ENCODE measurements at places on chromosomes 3 and 15.

DNA sequence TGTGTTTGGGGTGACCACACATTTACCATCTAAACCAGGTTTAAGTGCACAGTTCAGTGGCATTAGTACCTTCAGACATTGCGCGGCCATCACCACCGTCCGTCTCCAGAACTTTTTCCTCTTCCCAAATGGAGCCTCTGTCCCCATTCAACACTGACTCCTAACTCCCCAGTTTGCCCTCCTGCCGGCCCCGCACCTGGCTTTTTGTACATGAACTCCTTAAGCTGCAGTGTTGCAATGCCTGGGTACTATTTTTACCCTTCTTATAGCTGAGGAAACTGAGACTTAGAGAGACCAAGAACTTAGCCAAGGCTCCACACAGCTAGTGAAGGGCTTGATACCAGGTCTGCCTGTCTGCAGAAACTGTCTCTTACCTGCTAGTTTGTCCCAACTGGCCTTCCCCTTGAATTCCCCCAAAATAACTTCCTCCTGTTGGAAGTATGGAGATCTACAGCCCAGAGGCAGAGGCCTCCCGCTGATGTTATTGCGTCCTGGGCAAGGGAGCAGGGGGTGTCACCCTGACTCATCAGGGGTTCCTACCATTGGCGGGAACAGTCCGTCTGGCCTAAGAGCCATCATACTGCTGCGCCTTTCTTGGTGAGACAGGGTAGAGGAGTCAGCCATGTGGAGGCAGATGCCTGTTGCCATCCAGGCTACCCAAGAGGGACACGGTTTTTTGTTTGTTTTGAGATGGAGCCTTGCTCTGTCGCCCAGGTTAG is 65.6 kb downstream of the GRIP2 start:
- DNase-seq, result no peak

DNA sequence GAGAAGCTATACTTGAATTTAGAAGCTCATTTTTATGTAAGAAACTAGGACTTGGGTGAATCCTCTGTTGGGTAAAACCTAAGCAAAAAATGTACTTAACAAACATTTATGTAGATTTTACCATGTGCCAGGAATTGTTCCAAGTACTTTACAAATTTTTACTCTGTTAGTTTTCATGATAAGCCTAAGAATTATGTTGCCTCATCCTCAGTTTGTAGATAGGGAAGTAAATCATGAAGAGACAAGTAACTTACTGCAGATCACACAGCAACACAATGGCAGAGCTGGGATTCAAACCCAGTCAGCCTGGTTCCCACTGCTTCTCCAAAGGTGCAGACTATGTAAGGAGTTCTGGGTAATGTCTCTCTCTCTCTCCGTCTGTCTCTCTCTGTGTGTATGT is 169.9 kb downstream of the DIPK2A start:
- DNase-seq, result no peak

GRCh38 chr3:127566833-127567232 is 23.7 kb downstream of the TPRA1 start:
- no peak for DNase-seq

GRCh38 chr3:52831500-52832301 is 1.2 kb upstream of the ITIH4 start:
- DNase-seq, result no peak

DNA sequence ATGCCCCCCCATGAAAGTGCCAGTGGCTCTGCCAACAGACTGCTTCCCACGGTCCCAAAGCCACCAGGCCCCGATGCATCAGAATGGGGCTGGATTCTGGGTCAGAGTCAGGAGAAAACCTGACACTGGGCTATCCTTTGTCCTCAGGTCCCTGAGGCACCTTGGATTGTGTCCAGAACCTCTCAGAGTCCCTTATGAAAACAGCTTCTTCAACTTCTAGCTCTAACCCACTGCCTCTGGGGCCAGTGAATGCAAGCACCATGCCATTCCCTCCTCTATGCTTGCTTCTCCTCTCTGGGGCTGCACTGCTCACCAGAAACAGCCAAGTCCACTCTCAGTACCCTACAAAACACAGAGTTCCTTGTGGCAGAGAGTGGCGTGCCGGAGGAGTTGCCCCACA is 9.9 kb downstream of the CRABP1 start:
- no peak for DNase-seq

- DNase-seq, result no peak
Measured at GRCh38 chr3:29281094-29281343, 148 bp downstream of the RBMS3 start.

GRCh38 chr3:60055765-60056164 is 1005.9 kb upstream of the CFAP20DC start:
- no peak for DNase-seq

GRCh38 chr3:129238945-129239705 is 10.3 kb upstream of the COPG1 start:
- no peak for DNase-seq

- no peak for DNase-seq
Measured at GRCh38 chr3:46675426-46675825, 18.1 kb downstream of the ALS2CL start.

DNA sequence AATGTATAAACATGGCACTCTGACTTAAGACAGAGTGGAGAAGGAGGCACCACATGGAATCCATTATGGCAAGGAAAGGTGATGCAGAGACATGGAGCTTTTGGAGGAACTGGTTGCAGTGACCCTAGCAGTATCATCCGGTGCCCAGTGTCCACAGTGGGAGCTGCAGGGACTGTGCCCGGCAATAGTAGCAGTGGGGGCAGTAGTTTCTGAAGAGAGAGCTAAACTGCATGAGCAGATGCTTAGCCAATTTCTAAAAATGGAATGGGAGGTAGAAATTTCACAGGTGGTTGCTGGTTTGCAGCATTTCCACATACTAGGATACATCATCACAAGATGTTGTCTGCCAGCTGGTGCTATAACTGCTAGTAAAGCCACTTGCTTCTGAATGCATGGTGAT is 7.8 kb upstream of the TM2D3 start:
- DNase-seq, result no peak

DNA sequence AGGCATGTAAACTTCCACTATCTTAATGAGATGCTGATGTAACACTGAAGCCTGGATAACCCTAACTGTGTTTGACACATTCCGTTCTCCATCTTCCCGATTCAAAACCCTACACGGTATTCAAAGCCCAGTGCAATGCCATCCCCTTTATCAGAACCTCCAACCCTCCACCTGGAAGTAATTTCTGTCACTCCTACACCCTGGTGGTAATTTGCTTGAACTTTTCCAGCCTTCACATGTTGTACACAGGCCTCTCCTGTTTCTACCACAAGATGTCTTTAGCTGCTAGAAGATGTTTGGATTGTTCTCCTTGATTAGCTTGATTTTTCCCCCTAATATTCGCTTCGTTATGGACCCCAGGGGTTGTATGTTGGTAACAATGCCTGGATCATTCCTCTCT is 208.9 kb downstream of the CHST2 start:
- DNase-seq, result no peak

DNA sequence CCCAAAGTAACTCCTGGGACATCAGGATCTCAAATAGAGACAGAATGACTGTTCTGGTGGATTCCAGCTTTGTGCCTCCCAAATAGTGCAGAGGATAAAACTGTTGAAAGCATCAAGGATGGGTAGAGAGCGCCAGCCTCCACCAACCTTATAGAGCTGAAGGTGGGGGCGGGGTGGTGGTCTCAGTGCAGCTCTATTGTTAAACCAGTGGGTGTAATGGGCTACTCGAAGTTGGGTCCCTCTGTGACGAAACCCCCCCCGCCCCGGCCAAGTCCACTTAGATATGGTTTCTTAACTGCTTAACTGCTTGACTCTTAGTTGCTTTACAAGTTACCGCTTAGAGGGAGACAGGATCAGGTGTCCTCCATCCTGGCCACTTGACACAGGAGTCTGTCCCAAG is 22.7 kb downstream of the DHX30 start:
- DNase-seq, result no peak

DNA sequence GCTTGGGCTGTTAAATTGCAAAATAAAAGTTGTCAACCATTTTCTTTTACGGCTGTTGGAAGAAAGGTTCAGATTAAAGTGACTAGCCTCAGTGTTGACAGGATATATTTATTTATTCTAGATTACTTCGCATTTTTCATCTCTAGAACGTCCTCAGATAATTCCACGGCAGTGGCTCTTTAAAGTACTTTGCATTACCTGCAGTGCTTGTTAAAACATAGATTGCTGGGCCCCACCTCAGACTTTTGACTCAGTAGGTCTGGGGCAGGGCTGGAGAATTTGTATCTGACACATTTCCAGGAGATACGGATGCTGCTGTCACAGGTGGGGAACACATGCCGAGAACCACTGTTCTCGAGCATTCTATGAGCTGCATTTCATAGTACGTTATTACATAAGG is 292.7 kb downstream of the EDEM1 start:
- DNase-seq, result no peak

DNA sequence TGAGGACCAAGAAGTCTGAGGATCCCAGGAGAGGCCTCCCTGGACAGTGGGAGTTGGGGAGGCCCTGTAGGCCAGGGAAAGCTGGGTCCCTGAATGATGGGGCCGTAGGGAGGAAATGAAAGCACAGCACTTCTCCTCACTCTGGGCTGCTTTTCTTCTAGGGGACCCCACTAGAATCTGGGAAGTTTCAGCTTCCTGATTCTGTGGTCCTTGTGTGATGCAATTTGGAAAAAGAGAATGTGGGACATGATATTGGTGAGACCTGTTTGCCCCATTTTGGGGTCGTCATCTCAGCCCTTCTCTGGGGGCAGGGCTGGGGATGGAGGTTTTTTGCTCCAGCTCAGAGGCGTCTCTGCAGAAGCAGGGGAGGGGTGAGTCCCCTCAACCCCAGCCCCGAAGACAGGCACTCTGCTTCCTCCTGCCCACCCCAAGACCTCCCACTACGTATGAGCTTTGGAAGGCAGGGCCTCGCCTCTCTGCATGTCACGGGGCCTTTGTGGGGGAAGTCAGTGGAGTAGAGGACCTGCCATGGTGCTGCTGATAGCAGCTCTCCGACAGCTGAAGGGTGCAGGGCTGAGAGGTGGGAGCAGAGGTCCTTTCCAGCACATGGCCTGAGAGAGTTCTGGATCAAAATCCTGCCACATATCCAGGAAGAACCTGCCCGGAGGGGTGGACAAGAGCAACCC is 1.5 kb upstream of the SNX22 start:
- no peak for DNase-seq

GRCh38 chr3:182565916-182566796 is 227.1 kb upstream of the ATP11B start:
- DNase-seq, result no peak

GRCh38 chr3:156606729-156607128 is 51.8 kb upstream of the SSR3 start:
- no peak for DNase-seq

- DNase-seq, result no peak
Measured at GRCh38 chr15:38849046-38849445, 284.4 kb upstream of the RASGRP1 start.

DNA sequence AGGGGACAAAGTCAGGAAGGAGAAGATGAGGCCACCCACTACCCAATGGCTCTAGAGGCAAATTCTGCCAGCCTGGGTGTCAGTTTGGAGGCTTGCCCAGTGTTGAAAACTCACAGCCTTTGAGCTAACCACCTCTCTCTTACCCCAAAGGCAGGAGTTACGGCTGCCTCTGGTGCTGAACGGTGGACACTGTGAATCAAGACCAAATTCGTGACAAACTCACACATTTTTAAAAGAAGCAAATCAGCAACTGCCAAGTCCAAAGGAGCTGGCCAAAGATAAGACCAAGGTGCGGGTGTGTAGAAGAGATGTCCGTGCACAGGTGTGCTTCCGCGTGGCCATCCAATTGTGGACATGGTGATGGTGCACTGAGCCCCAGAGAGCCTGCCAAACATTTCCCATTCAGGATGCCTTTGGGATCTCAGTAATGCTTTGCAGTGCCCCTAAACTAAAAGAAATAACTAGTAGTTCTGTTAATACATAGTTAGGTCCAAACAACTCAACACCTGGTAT is 74.6 kb downstream of the FAM174B start:
- DNase-seq, result no peak

GRCh38 chr15:46589088-46589487 is 954.3 kb downstream of the SQOR start:
- no peak for DNase-seq
